Activated CD4-positive, CD25-positive, alpha-beta regulatory T cell treated with anti-CD3 and anti-CD28 coated beads, Interleukin-2, amount 50 U/mL, for 16 hours (primary cell): ENCODE measurements at places on chromosomes 2 and 18.

- DNase-seq, result no peak
Observed at GRCh38 chr2:111025288-111025687, 95.4 kb upstream of the BCL2L11 start.

DNA sequence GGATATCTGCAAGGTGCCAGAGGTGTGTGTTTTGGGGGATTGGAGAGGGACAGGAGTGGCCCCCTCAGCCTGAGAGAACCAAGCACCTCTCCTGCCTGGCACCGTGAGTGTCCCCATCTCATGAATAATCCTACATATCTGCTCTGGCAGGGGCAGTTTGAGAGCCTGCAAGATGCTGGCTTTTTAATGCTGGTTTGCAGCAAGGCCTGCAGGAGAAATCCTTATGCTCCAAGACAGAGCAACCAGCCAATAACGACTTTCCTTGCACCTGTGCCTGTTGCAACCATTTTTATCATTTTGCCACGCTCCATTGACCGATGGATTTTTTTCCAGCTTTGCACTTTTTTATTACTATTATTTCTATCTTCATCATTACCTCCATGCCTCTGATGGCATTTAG lies 259.4 kb upstream of the SKOR2 start:
- no peak for DNase-seq

GRCh38 chr2:173948842-173949241 lies 16.3 kb downstream of the SP3 start:
- DNase-seq, result no peak

- no peak for DNase-seq
Observed at GRCh38 chr2:12452185-12452584, 264.6 kb upstream of the TRIB2 start.

GRCh38 chr2:25337276-25337675 lies 4.4 kb downstream of the DNMT3A start:
- DNase-seq, result no peak

- DNase-seq, result no peak
Observed at GRCh38 chr2:177165061-177165583, 47.5 kb upstream of the HNRNPA3 start.

GRCh38 chr2:44758591-44758990 lies 182.9 kb upstream of the SIX3 start:
- DNase-seq, result no peak

DNA sequence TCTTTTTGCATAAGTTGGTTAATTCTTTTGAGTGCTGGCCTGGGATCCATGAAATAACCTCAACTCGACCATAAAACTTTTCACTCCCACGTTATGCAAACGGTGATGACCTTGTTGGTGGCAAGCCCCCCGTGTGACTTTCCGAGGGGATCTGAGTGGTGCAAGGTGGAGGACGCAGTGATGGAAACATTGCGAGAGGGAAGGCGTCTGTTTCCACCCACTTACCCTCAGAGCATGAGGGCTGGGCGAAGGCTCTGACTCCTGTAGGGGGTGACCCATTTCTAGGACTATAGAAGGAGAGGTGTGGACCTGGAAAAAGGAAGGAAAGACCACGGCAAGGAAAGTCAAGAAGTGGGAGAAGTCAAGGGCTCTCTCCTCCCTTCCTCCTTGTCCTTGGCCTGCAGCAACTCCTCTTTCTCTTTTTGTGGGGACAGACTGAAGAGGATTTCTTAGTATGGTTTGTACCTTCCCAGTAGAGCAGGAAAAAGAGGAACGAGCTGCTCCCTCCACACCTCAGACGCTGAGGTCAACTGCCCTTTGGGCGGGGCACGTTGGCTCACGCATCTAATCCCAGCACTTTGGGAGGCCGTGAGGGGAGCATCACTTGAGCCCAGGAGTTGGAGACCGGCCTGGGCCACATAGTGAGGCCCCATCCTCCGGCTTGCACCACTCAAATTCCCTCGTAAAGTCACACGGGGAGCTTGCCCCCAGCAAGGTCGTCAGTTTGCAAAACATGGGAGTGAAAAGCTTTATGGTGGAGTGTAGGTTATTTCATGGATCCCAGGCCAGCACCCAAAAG lies 15.5 kb upstream of the CD8A start:
- no peak for DNase-seq

- DNase-seq, result no peak
Observed at GRCh38 chr2:224948859-224949258, 93.4 kb downstream of the DOCK10 start.

GRCh38 chr2:144648837-144649465 lies 129.0 kb upstream of the ZEB2 start:
- no peak for DNase-seq

DNA sequence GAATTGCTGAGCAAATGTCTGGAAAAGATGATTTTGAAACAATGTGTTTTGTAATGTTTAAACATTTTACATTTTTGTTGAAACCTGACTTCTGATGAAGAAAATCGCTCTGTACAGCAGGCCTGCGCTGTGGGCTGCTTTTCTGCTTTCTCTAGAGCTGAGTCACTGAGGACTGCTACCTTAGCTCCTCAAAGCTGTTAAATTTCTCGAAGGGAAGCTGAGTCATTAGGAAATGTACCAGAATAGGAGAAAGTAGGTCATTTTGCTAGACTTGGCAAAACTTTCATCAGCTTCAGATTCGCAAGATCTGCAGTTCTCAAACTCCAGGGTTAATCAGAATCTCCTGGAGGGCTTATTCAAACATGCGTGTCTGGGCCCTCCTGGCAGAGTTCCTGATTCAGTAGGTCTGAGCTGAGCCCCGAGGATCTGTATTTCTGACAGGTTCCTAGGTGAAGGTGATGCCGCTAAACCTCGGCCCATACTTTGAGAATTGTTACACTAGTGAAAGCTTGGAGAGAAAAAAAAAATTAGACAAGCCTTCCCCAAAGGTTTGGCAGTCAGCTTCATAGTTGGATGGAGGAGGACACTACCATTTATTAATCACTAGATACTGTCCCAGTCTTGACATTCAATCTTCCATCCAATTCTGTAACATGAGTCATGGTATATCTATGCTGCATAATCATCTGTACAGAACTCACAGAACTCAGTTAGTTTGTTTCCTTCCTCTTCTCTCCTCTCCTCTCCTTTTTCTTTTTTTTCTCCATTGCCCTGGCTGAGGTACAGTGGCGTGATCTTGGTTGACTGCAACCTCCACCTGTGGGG lies 297.6 kb downstream of the PARD3B start:
- DNase-seq, result no peak

DNA sequence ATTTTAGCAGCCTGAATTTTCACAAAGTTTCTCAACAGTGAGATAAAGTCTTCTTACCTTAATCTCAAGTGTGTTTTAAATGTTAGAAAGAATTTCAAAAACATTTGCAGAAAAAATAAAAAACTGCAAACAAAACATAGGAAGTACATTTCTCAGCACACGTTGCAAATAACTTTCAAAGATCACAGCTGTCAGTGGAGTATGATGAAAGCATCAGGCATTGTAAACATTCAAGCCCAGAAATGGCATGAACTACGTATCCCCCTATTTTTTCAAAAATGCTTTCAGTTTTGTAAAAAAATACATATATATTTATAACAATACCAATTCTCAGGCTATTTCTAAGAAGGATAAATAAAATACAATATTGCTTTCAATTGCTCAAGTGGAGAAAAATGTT lies 320.6 kb upstream of the TFPI start:
- DNase-seq, result no peak

GRCh38 chr2:26195040-26195984 lies 22.4 kb downstream of the GAREM2 start:
- no peak for DNase-seq

DNA sequence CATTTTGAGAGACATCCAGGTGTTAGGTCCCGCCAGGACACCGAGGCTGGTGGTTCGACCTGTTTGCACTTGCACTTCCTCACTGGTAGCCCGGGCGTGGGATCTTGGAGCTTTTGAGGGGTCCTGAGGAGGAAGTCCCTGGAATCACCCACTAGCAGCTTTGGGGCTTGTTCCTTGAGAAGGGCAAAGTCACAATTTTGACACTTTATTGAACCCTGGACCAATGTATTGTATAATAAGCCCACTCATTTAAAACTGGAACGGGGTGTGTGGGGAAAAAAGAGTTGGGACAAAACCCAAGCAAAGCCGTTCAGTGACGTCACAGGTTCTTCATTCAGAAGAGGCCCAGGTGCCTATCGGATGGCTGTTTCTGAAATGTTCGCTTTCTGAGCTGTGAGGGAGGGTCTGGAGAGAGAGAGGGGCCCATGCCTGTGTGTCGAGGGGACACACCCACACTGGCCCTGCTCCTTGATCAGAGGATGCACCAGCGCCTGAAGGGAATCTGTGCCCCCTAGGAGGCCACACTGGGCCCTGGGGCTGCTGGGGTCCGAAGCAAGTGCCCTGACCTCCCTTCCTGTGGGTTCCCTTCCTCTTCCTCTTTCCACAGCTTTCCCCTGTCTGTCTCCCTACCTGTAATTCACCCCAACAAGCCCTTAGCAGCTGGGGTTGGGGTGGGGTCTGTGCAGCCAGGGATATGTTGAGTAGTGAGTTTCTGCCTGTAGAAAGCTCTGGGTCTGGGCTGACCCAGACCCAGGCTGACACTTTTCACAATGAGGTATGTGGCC lies 2.6 kb downstream of the LPIN1 start:
- no peak for DNase-seq

GRCh38 chr2:84450288-84451227 lies 8.5 kb downstream of the SUCLG1 start:
- no peak for DNase-seq

DNA sequence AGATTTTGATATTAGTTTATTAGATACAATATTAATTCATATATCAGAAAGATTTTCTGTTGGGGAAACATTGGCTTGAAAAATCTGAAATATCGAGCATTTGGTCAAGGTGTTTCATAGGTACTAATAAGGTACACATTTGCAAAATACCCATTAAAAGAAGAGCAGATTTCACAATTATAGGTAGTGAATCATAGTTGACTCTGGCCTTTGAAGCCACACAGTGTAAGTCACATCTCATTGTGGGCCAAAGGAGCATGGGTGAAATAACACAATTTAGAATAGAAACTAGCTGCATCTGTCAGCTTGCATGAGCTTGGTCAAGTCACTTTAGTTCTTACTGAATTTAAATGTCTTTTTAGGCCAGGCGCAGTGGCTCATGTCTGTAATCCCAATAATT lies 4.9 kb downstream of the KDM3A start:
- no peak for DNase-seq

GRCh38 chr2:101382442-101382841 lies 4.9 kb downstream of the CREG2 start:
- DNase-seq, result no peak

DNA sequence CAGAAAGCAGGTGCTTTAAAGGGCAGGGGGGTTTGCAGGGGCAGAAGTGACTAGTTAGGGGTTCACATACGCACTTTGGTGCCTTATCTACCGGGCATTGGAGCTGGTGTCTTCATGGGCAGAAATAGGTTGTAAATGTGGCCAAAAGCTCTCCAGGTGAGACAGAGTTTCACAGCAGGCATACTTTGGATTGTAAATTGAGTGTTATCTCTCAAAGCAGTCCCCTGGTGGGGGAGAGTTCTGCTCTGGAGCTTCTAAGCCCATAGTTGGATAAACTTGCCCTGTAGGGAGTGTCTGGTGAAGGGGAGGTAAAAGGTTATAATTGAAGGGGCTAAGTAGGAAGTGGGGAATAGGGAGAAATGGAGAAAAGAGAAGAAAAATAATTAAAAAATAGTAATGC lies 43.1 kb downstream of the COL4A3 start:
- DNase-seq, result no peak

DNA sequence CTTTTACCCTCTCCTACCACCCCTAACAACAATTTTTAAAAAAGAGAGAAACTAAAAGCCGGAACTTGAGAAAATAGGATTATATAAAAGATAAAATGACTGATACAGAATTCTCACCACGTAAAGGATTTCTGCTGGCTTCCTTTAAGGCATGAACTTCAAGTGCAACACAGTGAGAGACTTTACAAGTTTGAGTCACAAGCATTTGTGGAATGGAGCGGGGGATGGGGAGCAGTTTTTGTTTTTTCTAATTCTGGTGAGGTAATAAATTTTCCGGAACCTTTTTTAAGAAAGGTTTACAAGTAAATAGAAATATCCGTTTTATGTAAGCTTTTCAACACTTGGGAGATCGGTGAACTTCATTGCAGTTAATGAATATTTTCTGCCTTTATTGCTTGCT lies 1.8 kb upstream of the CDH2 start:
- DNase-seq, result no peak

DNA sequence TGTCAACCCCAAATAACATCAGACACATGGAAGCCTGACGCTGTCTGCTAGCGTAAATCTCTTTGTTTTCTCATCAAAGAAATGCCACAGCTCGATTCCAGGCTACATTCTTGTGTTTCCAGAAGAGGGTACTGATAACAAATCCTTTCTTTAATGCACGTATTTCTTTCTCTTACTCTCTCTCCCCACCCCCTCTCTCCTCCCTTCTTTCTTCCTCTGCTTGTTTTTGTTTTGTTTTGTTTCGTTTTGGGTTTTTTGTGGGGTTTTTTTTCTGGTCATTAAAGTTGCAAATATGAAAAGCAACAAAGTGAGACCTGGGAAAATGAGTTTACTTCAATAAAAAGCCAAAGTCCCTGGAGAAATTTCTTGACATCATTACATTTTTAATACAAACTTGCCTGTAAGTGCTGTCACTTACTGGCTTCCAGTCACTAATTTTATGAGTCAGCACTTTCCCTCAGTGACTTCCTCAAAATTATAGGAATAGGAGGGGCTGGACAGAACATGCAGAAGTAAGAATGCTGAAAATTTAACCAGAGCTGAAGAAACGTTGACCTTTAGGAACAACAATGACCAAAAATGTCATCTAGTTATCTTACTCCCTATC lies 106.7 kb upstream of the NABP1 start:
- DNase-seq, result no peak

DNA sequence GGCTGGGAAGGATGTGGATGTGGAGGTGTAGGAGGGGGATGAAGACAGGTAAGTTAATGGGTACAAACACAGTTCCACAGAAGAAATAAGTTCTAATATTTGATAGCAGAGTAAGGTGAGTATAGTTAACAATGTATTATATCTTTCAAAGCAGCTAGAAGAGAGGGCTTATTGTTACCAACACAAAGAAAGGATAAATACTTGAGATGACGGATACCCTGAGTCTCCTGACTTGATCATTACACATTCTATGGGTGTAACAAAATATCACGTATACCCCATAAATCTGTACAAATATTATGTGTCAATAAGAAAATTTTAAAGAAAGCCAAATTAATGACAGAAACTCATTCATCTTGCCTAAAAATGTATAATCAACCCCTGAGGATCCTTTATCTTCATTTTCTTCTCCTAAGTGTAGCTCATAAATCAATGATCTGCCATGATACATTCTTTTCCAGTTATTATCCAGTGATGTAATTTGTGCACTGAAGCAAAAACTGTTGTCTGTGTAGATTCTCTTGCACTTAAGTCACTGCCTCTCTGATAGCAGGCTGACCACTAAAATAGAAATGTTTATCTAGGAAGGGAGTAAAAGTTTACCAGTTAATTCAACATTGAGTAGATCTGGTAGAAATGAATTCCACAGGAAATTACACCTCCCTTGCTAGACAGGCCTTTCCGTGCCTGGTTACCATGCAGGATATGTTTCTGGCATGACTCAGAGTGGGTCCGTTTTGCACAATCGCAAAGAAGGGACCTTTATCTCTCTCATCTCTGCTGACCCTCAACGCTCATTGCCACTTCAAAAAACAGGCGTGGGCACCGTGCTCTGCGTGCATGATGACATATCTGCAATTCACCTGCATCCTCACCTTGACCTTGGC lies 249.7 kb upstream of the NCKAP5 start:
- DNase-seq, result no peak
